Muscle of arm (tissue), 14 donors: ENCODE measurements at places on chromosomes 13 and 19.

GRCh38 chr13:34116651-34117050 lies 298.7 kb downstream of the RFC3 start:
- no peak for DNase-seq

DNA sequence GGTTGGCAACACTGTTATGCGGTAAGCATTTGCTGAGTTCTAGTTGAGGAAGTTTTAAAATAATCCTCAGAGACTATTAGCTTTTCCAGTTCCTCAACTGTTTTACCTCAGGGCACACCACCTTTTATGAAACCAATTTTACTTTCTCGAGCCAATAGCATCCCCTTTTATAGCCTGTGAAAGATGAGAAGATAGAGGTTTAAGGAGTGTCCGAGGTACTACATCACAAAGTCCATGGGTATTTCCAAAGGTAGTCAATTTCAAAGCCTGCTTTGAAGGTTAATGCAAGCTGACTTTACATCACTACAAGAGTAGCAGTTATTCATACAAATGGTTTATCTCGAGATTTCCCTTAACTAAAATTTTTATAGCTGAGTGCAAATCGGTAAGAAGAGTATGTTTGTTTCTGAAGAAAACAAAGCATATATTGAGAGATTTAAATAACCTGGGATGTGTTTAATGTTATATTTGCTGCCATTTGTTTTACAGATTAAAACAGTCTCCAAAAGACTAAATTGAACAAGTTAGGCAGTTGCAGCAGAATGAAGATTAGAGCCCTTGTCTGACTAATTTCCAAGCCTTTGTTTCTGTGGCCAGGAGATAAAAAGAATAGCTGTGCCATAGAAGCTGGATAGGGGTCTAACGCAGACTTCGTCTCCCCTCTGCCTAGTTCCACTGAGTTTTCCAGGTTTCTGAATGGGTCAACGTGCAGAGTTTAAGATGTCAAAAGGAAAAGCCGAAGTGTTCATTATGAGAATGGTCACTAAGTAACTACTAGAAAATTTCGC lies 74.7 kb upstream of the TRPC4 start:
- no peak for DNase-seq

GRCh38 chr13:72534951-72535640 lies 192.3 kb downstream of the MZT1 start:
- DNase-seq = no peak

DNA sequence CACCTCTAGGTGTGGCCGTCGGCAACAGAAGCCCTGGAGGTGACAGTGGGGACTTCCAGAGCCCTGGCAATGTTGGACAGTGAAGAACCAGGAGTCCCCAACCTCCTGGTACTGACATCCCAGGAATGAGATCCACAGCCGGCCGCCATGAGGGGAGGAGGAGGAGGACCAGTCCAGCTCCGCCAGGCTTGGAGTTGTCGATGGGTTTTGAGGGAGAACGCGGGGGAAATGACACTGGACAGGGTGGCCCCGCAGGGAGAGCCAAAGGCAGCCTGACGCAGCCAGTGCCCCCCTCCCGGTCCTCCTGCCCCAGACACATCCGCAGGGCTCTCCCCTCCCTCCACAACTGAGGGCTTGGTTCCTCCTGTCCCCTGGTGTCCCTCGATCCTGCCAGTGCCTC lies 57.9 kb downstream of the SPACA7 start:
- no peak for DNase-seq

- DNase-seq = no peak
Observed at GRCh38 chr19:35767288-35768081, 7.9 kb upstream of the ARHGAP33 start.

DNA sequence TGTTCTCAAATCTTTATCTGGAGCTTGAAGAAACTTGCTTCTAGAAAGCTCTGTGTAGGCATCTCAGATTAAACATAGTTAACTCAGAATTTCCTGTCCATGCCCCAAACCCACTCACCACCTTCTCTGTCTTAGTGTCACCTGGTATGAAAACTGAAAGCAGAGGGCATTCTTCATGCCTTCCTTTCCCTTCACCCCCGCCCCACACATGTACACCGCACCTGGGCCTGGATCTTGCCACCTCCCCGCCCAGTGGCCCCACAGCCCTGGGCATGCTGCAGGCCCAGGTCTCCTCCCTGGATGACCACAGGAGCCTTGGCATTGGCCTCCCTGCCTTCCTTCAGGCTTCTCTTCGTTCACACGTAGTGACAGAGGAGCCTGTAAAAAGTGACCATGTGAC lies 15.8 kb downstream of the CFAP97D2 start:
- DNase-seq = no peak

DNA sequence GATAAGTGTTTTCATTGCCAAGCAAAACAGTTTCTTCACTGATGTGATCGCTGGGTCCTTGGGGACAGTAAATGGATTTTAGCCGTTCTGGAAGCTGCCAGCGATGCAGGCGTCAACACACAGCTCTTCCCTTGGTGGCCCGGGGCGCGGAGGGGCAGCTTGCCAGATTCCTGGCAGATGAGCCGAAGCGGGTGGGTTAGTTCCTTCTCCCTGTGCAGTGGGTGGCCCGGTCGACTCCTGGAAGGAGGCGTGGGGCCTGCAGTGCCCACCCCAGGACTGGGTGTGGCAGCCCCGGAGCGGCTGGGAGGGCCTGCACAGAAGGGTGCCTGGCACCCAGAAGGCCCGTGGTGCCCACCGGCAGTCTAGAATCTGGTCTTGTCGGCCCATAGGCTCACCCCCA lies 69.0 kb downstream of the KDM4B start:
- DNase-seq = no peak

GRCh38 chr19:18531485-18531884 lies 9.6 kb upstream of the ELL start:
- no peak for DNase-seq

GRCh38 chr13:25110956-25111584 lies 15.1 kb downstream of the PABPC3 start:
- DNase-seq = no peak

GRCh38 chr13:36207672-36208071 lies 6.7 kb downstream of the SOHLH2 start:
- no peak for DNase-seq

DNA sequence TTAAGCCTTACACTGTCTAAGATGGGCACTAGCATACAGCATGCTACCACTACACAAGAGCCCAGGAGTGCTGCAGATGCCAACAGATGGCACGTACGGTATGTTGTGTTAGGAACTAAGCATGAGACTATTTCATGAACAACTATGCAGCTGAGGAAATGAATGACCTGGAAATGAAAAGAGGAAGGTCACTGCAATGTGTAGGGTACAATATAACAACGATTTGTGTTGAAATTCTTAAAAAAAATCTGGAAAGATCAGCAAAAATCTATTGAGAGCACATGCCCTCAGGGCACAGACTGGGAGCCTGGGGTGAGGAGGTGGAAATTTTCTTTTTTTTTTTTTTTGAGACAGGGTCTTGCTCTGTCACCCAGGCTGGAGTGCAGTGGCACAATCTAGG lies 14.4 kb downstream of the HAUS8 start:
- DNase-seq = no peak

DNA sequence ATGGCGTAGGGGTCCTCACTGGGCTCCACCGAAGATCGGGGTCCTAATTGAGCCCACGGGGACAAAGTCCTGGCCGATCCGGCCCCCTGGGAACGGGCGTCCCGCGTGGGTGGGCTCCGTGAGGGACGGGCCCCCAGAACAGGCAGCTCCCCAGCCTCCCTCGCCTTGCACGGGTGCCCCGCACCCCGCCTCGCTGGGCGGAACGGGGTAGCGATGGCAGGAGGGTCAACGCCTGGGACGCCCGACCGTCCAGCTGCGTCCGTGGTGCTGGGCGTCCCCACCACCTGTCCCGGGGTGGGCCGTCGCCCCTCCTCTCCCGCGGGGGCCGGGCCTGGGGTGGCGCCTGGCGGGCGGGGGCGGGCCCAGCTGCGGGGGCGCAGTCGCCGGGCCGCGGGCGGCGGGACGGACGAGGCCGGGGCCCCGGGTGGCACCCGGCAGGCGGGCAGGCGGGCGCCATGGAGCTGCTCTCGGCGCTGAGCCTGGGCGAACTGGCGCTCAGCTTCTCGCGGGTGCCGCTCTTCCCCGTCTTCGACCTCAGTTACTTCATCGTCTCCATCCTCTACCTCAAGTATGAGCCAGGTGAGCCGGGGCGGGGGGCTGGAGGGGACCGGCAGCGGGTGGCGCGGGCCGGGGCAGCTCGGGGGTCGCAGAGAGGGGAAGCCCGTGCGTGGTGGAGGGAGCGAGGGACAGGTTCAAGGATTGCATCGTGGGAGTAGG lies at the start of gene TMEM38A:
TMEM38A (plus strand) TSS at position 377 of the 717 bp plus-strand sequence; CDS start at position 456, 79 bp downstream.
- DNase-seq = peak; percentile 31

DNA sequence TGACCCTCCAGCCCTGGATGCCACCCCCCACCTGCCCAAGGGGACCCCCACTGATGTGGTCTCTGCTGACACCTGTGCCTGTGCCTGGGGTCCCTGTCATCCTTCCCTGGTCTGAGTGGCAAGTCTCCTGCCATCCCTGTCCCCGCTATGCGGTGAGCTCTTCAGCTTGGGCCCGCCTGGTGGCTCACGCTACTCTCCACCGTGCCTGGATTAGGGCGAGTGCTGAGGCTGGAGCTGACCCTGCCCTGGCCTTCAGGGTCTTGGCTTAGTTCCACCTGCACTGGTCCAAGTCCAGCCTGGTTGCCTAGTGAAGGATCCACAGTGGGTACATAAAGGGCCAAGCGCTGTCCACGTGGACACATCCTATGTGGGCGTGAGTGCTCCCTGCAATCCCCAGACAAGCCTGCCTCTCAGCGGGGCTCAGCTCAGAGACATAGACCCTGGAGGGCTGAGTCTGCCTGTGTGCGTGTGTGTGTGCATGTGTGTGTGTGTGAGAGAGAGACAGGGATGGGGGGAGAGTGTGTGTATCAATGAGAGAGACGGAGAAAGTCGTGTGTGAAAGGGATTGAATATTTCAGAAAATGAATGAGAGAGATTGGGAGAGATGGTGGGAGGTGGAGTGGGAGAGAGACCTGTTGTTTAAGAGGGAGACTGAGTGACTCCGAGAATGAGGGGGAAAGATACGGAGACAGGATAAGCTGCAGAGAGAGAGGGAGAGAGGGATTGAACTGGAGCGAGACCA lies 22.1 kb downstream of the WTIP start:
- DNase-seq = no peak

- DNase-seq = no peak
Observed at GRCh38 chr13:44417876-44418275, 44.3 kb downstream of the SERP2 start.

DNA sequence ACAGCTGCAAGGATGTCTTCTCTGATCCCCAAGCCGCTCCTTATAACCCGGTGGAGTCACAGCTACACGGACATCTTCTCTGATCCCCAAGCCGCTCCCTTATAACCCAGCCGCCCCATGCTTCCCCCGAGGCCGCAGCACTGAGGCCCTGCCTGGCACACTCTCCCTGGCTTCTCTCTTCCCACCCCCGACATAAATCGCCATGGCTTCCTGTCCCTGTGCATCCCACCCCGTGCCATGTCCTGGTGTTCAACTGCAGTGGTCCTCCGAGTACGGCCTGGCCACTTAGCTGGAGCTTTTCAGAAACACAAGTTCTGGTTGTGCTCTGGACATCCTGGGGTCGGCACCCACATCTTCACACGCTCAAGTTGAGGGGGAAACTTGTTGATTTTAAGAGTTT lies 60.4 kb downstream of the RASA3 start:
- DNase-seq = no peak

GRCh38 chr13:46124967-46125933 lies 20.4 kb upstream of the CPB2 start:
- DNase-seq = no peak

DNA sequence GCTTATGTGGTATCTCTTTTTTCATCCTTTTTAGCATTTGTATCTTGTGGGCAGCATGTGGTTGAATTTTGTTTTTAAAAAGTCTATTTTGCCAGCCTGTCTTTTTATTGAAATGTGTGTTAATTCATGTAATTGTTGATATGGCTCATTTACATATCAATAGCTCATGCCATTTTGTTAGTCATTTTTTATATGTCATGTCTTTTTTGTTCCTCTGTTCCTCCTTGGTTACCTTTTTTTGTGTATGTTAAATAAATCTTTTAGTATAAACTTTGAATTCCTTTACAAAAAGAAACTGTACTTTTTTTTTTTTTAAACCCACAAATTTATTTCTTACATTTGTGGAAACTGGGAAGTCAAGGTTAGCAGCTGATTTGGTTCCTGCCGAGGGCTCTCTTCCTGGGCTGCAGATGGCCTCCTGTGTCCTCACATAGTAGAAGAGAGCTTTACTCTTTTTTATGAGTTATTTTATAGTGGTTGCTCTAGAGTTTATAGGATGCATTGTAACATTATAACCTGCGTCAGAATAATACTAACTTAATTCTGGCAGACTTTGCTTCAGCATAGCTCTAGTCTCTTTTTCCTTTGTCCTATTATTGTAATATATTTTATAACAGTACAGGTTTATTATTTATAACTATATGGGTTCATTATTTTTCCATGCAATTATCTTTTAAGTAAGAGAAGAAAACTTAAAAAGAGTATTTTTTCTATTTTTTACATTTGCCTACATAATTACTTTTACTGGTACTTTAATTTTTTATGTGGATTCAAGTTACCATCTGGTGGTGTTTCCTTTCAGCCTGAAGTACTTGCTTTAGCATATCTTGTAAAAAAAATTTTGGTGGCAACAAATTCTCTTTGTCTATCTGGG lies 86.3 kb downstream of the URI1 start:
- no peak for DNase-seq

DNA sequence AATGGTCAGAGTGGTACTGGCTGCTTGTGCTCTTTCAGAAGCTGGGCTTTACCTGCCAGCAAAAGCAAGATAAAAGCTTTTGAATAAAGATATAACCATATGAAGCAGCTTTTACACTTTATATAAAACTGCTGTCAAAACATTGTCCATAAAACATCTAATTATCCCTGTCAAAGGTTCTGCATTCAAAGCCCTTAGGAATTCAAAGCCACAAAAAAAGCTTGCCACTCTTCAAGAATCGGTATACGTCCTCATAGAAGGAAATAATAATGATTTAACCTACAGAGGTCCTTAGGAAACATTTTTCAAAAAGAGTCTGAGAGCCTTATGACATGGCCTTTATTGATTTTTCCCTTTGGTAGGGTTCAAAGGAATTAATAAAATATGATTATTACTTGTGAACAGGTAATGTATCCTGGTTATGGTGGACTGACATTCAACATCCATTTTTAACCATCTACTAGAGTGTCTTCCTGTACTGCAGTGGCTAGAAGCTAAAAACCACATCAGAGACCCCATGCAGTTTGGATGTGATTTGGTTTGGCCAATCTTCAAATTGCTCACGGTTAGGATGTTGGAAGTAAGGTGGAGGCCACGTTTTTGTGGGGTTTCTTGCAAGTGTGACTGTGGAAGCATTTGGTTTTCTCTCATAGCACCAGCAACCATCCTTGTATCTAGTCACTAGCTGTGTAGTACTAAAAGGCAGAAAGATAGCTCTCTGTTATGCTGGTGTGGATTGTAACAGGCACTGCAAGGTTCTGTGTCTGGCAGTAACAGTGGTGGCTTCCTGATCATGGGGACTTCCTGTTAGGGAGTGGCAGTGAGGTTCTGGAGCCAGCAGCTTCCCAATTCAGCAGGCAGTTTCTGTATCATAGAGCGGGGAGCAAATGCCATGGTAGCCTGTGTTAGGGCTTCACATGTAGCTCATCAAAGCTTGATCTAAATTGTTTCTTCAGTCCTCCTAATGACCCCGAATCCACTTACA lies 441.5 kb downstream of the DIAPH3 start:
- no peak for DNase-seq
